Right kidney (tissue), 9 donors: ENCODE measurements at places on chromosomes 11 and 22.
A peak's percentile ranks its signal among the peaks of the same experiment; 100 is the strongest.

DNA sequence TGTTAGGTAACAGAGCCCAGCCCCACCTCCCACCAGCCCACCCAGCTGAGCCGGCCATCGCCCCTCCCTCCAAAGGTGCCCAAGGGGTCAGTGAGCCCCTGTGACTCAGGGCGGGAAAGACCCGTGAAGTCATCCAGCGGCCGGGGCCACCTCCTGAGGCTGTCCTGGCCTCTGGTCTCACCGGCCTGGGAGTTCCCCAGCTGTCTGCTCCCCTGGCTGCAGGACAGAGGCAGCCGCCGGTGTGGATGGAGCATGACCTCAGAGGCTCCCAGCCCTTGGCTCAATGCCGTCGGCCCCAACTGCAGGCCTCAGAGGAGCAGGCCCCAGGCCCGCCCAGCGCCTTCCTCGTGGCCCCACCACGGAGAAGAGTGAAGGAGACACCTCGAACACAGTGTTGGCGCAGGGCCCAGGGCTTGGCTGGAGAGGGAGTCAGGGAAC is 28.7 kb downstream of the RPL3 start:
- peak; percentile 55 for DNase-seq

DNA sequence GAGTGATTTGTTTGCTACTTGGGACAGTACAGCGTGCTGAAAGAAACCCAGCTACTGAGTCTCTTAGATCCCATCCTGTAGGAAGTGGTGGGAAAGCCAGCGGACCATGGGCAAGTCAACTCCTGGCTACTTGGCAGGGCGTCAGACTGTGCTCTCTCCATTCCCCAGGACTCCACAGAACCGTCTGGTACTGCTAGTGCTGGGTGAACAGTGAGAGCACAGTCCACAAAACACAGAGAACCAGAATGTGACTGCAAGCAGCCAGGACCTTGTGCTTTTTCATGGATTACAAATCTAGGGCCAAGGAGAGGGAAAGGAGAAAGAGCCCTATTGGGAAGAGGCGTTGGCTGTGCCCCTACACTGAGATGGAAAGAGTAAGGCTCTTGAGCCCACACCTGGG is 10.2 kb downstream of the BID start:
- DNase-seq: no peak

GRCh38 chr22:32177221-32177765 is 18.2 kb upstream of the C22orf42 start:
- no peak for DNase-seq

- no peak for DNase-seq
These were observed 55.5 kb downstream of the FAM83F start for GRCh38 chr22:40050258-40050657.

DNA sequence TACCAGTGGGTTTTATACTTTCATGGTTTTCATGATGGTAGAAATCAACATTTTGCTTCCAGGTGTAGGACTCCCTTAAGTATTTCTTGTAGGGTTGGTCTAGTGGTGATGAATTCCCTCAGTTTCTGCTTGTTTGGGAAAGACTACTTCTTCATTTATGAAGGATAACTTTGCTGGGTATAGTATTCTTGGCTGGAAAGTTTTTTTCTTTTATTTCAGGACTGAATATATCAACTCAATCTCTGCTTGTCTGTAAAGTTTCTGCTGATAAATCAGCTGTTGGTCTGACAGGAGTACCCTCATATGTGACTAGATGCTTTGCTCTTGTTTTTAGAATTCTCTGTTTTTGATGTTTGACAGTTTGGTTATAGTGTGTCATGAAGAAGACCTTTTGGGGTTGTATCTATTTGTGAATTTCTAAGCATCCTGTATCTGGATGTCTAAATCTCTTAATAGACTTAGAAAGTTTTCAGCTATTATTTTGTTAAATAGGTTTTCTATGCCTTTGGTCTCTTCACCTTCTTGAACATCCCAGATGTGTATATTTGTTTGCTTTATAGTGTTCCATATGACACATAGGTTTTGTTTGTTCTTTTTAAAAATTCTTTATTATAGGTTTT is 95.9 kb downstream of the ENTHD1 start:
- DNase-seq: no peak

GRCh38 chr11:121004206-121004840 is 19.6 kb upstream of the TBCEL start:
- no peak for DNase-seq

DNA sequence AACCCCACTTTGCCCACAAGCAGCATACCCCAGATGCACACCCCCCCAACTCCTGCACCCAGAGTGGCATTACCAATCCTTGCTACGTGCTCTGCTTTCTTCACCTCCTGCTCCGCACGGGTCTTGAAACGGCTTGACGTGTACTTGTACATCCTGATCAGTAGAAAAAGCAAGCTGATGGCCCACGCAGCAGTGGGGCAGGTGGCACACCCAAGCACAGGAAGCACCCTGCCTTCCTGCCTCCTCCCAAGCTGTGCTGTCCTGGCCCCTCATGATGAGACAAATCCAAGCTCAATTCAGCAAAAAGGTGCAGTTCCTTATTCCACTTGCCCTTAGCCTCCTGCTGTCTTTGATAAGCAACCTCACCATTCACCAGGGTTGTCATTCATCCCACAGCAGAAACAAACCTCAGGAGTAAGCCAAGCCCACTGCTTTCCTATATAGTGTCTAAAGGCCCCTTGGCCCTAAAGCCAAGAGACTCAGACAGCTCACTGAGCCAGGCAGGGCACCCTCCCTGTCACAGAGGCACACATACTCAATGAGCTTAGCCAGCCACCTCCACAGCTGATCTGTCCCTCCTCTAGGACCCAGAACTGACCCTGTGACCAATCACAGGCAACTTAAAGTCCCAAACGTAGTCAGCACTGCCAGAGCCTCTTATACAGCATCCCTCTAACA is 27.8 kb downstream of the MORC2 start:
- DNase-seq: no peak

GRCh38 chr11:3942956-3943497 is 87.6 kb downstream of the STIM1 start:
- no peak for DNase-seq

GRCh38 chr11:24312464-24313238 is 184.2 kb upstream of the LUZP2 start:
- DNase-seq: no peak
